ENCODE measurements at places on chromosomes 2 and 18.

GRCh38 chr18:4125224-4125623, 329.9 kb downstream of the DLGAP1 start:
- DNase-seq = no peak

- no peak for DNase-seq
Observed at GRCh38 chr18:77144046-77144445, 11.5 kb upstream of the MBP start.

GRCh38 chr18:22930089-22930713, 2.9 kb upstream of the RBBP8 start:
- DNase-seq = peak; percentile 80

DNA sequence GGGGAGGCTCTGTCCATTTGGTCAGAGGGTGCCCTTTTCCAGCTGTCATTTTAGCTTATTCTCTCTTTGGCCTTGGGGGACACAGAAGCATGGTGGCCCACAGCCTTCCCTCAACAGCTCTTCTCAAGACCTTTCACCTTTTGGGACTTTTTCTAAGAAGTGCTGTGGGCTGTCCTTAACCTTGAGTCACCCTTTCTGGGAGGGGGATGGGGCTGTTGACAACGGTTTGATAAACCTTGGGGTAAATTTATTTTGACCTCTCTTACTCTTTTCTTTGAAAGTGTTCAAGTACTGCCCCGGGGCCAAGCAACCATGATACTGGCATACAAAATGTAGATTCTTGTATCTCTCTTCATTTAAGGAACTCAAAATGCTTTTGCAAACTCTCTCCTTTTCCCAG, 13.7 kb downstream of the IGFBP5 start:
- DNase-seq = no peak

DNA sequence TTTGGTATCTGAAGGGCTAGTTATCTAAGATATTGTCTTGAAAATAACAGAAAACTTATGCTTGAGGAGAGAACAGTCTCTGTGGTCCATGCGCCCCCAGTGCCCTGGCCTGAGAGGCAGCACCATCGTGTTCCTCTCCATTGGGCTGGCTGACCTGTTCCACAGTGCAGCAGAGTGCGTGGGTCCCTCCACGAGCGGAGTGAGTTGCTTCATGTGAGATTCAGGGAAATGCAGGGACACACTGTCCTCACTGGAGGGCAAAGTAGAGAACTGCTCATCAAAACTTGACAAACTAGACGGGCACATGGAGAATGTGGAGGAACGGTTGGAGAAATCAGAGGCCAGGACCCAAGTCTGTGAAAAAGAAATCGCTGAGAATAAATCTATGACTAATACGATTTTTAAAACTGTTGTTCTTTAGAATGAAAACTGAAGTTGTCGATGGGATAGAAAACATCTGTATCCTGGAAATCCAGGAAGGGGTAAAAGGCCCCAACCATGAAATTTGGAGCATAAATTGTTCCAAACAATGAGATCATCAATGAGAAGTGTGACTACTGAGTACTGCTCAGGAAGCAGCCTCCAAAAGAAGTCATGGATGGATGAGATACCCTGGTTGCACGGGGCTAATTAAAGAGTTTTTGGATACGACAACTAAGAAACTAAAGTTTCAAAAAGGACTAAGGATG, 58.1 kb downstream of the REV1 start:
- no peak for DNase-seq

- DNase-seq = no peak
Observed at GRCh38 chr18:36653870-36654269, 174.9 kb downstream of the TPGS2 start.

GRCh38 chr18:4455113-4455811, at the start of gene DLGAP1:
Gene DLGAP1, minus strand, starts transcription at chr18:4455307.
- no peak for DNase-seq

DNA sequence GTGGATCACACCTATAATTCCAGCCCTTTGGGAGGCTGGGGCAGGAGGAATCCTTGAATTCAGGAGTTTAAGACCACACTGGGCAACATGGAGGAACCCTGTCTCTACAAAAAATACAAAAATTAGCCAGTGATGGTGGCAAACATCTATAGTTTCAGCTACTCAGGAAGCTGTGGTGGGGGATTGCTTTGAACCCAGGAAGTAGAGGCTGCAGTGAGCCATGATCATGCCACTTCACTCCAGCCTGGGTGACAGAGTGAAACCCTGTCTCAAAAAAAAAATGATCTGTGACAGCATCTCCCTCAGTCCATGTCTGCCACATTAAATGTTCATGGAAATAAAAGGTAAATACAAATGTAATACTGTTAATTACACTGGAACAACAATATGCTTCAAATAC, 121.4 kb upstream of the COL5A2 start:
- DNase-seq = no peak

GRCh38 chr18:43484710-43485109, 207.4 kb upstream of the SYT4 start:
- no peak for DNase-seq

DNA sequence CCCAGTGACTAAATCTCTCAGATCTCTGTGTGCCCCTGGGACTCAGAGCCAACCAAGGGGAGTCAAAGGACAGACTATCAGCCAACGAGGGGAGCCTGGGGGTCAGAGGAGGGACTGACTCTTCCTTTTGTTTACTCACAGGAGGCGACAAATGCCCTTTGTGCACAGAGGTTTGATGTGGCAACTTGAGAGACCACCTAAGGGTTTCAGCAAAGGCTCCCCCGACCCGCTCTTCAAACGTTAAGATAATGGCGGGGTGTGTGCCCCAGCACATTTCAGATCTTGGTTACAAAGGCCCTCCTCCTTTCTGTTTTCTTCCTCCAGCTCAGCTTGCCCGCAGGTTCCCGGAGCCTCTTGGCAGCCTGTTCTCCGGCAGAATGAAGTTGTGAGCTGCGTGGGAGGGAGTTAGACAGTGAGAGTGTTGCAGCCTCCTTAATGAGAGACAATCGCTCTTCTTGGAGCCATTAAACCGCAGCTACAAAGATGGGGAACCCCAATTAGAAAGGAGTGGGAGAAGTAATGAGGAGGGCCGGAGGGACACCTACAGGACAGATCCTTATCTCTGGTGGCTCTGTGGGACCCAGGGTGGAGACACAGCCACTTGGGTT, 76.2 kb downstream of the KIAA2012 start:
- DNase-seq = no peak

DNA sequence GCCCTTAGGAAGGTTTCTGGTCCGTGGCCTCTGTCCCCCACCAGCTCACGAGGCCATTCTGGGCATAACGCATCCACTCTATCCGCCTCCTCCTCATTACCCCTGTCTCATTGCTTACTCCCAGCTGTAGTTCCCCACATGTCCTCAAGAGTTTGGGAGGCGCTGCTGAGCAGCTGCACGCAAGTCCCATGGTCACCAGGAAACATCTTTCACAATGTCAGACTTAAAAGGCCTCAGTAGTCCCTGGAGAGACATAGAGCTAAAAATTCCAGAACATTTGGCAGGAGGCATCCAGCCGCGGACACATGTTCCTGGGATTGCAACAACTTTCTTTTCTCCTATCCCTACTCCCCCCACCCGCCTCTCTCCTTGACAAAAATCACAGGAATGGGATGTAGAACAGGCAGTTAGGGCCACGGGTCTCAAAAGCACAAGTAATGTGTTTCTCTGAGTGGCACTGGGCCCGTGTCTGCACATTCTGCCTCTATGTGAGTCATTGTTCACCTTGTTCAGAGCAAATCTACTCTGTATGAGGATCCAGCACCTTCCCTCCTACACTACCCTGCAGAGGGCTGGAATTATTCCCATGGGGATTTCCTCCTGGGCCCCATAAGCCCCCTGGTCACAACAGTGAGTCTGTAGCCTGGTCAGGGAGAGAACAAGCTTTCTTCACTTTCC, 8.1 kb downstream of the LBH start:
- DNase-seq = peak; percentile 71

GRCh38 chr2:67076239-67076624, 320.9 kb upstream of the ETAA1 start:
- DNase-seq = no peak

DNA sequence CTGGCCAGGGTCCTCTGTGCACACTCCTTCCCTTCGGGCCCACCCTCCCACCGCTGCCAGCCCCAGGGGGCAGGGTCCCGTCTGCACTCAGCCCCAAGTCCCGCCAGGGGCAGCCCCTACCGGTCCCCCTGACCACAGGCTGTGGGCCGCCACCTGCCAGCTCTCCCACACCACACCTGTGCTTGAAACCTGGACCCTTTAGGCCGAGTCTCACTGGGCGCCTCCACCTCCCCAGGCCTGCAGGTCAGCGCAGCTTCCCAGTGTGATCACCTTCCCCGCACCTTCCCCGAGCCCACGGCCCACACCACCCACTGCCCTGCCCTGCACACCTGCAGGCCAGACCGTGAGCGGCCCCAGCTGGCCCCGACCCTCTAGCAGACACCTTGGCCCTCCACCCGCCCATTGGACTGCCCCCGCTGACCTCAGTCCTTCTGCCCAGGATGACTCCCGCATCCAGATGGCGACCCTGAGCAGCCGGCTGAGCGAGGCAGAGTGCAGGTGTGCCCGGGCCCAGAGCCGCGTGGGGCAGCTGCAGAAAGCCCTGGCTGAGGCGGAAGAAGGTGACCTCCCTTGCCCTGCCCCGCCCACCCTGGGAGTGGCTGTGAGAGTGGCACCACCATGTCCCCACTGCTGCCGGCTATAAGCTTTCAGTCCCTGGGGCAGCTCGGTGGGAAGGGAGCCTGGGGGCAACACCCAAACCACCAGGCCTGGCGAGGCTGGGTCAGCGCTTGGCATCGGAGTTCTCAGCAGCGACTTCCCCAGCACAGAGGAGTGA, 31.3 kb upstream of the SNED1 start:
- no peak for DNase-seq

DNA sequence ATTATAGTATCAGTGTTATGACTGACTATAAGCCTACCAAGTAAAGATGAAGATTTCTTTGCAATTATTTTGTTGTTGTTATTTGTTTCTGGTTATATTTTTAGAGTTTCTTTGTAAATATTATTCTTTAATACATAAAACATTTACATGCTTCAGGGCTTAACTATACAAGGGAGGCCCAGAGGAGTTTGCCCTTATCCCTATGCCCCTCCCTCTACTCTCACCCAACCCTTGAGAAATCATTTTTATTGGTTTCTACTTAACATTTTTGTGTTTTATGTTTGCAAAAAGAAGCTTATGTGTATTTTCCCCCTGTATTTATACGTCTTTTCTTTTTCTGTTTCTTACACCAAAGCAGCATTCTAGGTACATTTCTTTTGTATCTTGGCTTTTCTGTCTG, 30.5 kb downstream of the MRPS9 start:
- DNase-seq = no peak

- DNase-seq = no peak
Observed at GRCh38 chr18:3458378-3458777, 8.4 kb downstream of the TGIF1 start.

GRCh38 chr2:109715313-109715805, 78.7 kb upstream of the RGPD5 start:
- DNase-seq = no peak

DNA sequence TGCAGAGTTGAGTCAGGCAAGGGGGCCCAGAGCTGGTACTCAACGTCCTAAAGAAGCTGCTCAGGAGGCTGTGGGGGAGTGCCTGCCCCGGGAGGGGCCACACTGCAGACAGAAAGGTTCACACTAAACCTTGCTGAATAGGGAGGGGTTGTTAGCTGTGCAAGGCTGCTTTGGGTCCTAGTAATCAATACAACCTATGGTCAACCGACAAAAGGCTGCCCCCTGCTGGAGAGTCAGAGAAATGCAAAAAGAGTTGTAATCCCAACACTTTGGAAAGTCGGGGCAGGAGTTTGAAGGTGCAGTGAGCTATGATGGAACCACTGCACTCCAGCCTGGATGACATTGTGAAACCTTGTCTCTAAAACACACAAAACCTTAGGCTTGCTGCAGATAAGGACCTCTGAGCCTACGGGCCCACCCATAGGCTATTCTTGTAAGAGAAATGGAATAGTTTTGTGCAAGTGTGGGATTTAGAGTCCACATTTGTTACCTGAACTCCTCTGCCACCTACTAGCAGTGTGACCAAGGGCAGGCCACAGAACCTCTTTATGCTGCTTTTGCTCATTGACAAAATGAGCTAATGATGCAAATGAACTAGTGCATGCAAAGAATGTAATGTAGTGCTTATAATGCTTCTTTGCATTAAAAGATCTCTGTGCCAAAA, 81.5 kb downstream of the PRPF40A start:
- DNase-seq = peak; percentile 57

- no peak for DNase-seq
Observed at GRCh38 chr2:112920923-112921532, 10.1 kb downstream of the IL37 start.

- no peak for DNase-seq
Observed at GRCh38 chr2:181573140-181573736, 83.7 kb downstream of the CERKL start.

- DNase-seq = no peak
Observed at GRCh38 chr18:8301427-8302172, 307.6 kb upstream of the RAB12 start.

GRCh38 chr2:157874997-157875640, 1.0 kb downstream of the ACVR1 start:
- DNase-seq = peak; percentile 32

GRCh38 chr2:190696792-190697398, 48.0 kb downstream of the NAB1 start:
- no peak for DNase-seq

- DNase-seq = no peak
Observed at GRCh38 chr2:1584691-1585485, 159.4 kb downstream of the PXDN start.

DNA sequence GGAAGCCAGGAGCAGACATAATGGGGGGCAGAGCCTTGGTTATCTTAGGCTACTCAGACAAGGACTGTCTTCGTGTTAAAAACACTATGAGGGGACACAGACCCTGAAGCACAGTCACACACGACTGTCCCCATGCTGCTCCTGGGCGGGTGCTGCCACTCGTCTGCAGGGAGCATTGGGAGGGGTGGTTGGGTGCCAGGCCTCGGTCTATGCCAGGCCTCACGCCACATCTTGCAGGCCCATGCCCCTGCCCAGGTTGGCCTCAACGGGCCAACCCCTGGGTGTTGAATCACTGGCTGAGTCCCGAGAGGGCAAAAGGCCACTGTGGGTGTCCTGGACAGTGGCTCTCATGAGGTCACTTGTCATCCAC, 97.9 kb downstream of the USP40 start:
- DNase-seq = no peak

- no peak for DNase-seq
Observed at GRCh38 chr18:56825321-56825720, 174.2 kb downstream of the WDR7 start.

Data from stimulated activated CD4-positive, alpha-beta T cell treated with anti-CD3 and anti-CD28 coated beads, Interleukin-4, amount 100 ng/mL, for 1 hour (primary cell).